T-helper 17 cell (primary cell): ENCODE measurements at places on chromosomes 2 and 18.

DNA sequence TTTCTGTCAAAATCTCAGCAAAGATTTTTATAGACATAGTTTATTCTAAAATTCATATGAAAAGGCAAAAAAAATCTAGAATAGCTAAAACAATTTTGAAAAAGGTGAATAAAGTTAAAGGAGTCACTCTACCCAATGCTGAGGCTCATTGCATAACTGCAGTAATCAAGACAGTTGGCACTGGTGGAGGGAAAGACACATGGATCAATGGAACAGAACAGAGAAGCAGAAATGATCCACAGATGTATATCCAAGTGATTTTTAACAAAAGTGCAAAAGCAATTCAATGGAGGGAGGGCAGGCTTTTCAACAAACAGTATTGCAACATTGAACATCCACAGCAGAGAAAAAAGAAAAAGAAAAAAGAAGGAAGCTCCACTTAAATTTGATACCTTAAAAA lies 162.8 kb downstream of the RBM43 start:
- no peak overlapping the region for H3K4me3 ChIP-seq
- H3K27ac ChIP-seq: no peak overlapping the region
- peaks cover 18% of the 10 kb centered on the region for H3K27me3 ChIP-seq
- H3K36me3 ChIP-seq: no peaks in the 10 kb centered on the region
- no peaks in the 10 kb centered on the region for H3K4me1 ChIP-seq
- no peak for DNase-seq

DNA sequence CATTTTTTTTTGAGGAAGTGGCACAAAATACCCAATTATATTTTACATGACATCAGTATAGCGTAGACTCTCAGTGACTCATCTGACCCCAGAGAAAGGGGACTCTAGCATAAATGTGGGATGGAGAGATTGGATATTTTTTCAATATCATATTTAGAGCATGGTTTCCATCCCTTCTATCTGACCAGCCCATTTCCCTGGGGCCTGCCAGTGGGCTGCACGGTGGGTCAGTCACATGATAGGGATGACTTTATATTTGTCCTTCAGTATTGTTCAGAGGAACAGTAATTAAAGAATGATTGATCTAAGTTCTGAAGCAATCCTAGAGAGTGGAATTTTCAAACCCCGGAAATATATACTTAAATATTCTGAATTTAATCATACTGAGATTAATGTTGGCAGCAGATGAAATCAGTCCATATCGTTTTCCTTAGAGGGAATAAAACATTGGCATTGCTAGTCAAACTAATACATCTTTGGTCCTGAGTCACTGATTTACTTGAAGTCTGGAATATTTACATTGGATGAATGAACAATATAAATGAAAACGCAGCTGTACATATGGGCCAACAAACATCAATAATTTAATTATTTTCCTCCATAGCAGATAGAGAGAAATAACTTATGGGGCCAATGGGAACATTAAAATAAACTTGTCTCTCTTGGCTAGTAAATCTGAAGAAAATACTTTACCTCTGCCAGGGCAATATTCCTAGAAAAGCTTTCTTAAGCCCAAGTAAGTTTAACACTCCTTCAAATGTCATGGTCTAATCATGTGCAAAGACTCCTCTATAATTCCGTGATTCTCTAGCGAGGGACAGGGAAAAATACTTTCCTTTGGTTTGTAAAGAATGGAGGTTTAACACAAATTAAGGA lies 563.6 kb upstream of the PKDCC start:
- H3K4me1 ChIP-seq: no peaks in the 10 kb centered on the region
- H3K27ac ChIP-seq: no peak overlapping the region
- no peak for DNase-seq
- no peaks in the 10 kb centered on the region for H3K36me3 ChIP-seq

DNA sequence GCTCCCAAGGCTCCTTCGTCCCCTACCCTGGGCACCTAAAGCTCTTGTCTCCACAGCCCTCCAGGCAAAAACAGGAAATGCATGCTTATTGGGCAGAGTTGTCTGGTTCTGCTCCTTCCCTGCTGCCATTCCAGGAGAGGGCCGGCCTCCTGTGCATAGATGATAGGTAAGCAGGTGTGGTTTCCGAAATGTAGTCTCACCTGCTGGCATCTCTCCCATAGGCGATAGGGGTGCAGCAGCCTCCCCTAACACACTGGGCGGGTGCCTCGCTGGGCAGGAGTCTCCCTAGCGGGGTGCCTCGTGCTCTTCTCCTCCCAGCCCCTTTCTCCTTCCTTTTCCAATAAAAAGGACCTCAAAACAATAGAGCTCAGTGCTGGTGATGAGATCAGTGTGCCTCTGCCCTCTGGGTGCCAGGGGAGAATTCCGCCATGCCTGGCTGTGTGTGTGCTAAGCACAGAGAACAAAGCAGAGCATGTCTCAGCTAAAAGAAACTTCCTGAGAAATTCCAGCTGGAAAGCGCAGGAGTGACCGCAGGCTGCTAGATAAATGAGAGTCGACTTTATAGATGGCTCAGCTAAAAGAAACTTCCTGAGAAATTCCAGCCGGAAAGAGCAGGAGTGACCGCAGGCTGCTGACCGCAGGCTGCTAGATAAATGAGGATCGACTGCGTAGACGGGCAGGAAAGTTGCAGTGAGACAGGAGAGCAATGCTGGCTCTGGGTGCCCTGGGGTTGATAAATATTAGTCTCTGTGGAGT lies 11.3 kb upstream of the PXDN start:
- DNase-seq: no peak
- no peaks in the 10 kb centered on the region for H3K36me3 ChIP-seq

DNA sequence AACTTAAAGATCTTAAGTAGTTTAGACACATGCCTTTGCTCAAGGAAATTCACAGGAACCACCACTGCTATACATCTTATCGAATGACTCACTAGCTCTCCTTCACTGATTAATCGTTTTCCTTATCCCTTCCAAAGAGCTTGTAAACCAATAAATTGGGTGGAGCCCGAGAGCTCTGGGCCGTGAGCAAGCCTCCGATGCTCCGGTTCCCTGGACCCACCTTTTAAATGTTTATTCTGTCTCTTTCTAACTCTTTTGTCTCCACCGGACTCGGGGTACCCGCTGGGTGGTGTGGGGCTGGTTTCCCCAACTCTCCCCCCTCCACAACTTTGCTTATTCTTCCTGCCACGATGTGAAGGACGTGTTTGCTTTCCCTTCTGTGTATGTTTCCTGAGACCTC lies 292.9 kb upstream of the TMEFF2 start:
- H3K36me3 ChIP-seq: no peaks in the 10 kb centered on the region
- no peaks in the 10 kb centered on the region for H3K4me1 ChIP-seq
- H3K4me3 ChIP-seq: no peak overlapping the region
- H3K27ac ChIP-seq: no peak overlapping the region

GRCh38 chr2:118847762-118848172 lies 319 bp upstream of the EN1 start:
- no peaks in the 10 kb centered on the region for H3K36me3 ChIP-seq
- H3K4me3 ChIP-seq: peak overlapping the region; percentile 73
- H3K27ac ChIP-seq: peak overlapping the region; percentile 11
- H3K4me1 ChIP-seq: peaks cover 17% of the 10 kb centered on the region

DNA sequence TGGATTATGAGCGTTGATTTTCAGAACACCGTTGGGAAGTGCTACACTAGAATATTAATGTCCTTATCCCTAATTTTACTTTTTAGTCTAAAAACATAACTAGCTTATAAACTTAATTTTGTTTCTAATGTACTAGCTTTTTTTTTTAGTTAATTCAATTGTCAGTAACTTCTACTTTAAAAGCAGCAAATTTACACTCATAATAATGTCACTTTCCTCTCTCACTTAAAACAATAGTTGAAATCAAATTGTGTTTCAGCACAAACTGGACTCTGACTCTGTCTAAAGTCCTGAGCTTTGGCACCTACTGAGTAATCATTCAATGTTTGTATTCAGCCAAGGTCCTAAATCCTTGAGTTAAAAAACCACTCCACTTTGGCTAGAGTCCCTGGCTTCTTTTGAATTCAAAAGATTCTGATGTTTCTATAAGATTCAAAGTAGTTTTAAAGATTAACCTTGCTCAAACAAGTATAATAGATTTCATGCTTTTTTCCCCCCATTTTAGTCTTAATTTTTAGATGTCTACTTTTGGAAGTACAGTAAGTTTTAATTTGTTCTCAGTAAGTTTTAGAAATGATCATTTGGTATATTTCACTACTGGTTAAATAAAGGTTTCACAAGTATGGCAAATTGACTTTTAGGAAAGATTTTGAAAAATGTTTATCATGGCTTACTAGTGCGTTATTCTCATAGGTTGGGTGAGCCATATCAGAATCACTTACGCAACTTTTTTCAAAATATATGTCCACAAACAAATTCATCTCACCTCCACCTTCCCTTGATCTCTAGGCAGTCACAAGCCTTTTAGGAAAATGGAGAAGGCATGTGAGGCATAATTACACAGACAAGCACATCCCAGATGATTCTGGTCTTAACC lies 23.4 kb downstream of the CCNYL1 start:
- DNase-seq: no peak
- no peak overlapping the region for H3K27ac ChIP-seq
- no peak overlapping the region for H3K4me3 ChIP-seq
- H3K36me3 ChIP-seq: no peaks in the 10 kb centered on the region
- no peaks in the 10 kb centered on the region for H3K4me1 ChIP-seq

DNA sequence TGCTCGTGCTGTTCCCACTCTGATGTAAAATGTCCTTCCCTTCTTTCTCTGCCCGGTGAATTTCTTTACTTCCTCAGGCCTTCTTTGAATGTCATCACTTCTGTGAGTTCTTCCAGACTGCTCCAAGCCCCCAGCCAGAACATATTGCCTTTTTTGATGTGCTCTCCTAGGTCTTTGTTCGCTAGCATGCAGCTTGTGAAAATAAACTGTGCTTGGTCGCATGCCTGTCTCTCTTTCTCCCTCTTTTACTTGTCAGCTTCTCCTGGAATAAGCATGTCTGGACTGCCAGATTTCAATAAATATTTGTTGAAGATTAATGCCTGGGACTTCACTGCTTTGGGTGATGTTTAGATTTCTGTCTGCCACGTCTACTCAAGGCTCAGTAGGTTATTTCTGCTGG lies 82.7 kb upstream of the ARHGAP28 start:
- DNase-seq: no peak
- no peak overlapping the region for H3K4me3 ChIP-seq
- H3K4me1 ChIP-seq: no peaks in the 10 kb centered on the region
- H3K36me3 ChIP-seq: no peaks in the 10 kb centered on the region

GRCh38 chr2:120568975-120569268 lies 166.7 kb upstream of the GLI2 start:
- H3K27ac ChIP-seq: no peak overlapping the region
- peaks cover 2% of the 10 kb centered on the region for H3K4me1 ChIP-seq
- H3K27me3 ChIP-seq: peaks cover 28% of the 10 kb centered on the region
- DNase-seq: no peak
- no peak overlapping the region for H3K4me3 ChIP-seq
- no peaks in the 10 kb centered on the region for H3K36me3 ChIP-seq

DNA sequence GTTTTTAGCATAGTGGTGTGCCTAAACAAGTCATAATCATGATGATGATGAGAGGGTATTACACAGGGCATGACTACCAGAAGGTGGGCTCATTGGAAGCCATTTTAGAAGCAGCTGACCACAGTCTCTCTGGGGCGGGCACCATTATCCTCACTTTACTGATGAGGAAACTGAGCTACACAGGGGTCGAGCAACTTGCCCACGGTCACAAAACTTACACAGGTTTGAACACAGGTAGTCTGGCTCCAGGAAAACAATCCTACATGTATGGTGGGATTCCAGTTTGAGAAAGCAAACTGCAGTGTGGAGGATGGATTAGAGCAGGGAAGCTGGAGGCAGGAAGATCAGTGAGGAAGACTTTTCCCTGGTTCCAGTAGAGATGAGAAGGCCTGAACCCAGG lies 6.2 kb downstream of the RHOB start:
- peaks cover 2% of the 10 kb centered on the region for H3K4me1 ChIP-seq
- DNase-seq: no peak
- H3K27me3 ChIP-seq: peaks cover 49% of the 10 kb centered on the region
- H3K27ac ChIP-seq: no peak overlapping the region
- H3K36me3 ChIP-seq: no peaks in the 10 kb centered on the region
- H3K4me3 ChIP-seq: no peak overlapping the region

DNA sequence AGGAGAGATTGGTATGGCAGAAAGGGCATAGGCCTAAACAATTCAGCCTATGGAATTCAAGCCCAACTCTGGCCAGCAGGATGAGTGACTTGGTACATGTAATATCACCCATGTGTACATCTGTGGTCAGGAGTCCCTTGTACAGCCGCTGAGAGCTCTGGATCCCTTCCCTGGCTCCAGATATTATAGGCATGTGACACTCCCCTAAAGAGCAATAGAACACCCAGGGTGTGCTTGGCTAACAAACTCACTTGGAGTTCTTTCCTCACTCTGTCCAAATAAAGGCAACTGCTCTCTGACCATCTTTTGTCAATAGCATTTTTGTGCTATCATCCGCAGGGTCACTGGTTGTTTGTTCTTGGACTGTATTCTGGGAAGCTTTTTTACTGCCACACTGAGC lies 197.4 kb upstream of the NCKAP5 start:
- H3K36me3 ChIP-seq: no peaks in the 10 kb centered on the region
- no peak overlapping the region for H3K27ac ChIP-seq
- H3K4me3 ChIP-seq: no peak overlapping the region
- no peak for DNase-seq
- no peaks in the 10 kb centered on the region for H3K4me1 ChIP-seq

GRCh38 chr18:32934201-32934600 lies 161.4 kb upstream of the KLHL14 start:
- H3K4me3 ChIP-seq: no peak overlapping the region
- H3K27me3 ChIP-seq: no peaks in the 10 kb centered on the region

- H3K36me3 ChIP-seq: no peaks in the 10 kb centered on the region
- no peaks in the 10 kb centered on the region for H3K27me3 ChIP-seq
- DNase-seq: no peak
- no peak overlapping the region for H3K4me3 ChIP-seq
- peaks cover 4% of the 10 kb centered on the region for H3K4me1 ChIP-seq
These were observed 25.2 kb downstream of the RTN4 start for GRCh38 chr2:55025082-55025481.

GRCh38 chr2:17416884-17417391 lies 101.3 kb downstream of the RAD51AP2 start:
- no peak overlapping the region for H3K4me3 ChIP-seq
- no peak overlapping the region for H3K27ac ChIP-seq
- DNase-seq: no peak
- no peaks in the 10 kb centered on the region for H3K27me3 ChIP-seq
- H3K36me3 ChIP-seq: no peaks in the 10 kb centered on the region
- no peaks in the 10 kb centered on the region for H3K4me1 ChIP-seq

- peaks cover 32% of the 10 kb centered on the region for H3K27me3 ChIP-seq
- H3K27ac ChIP-seq: no peak overlapping the region
- no peak overlapping the region for H3K4me3 ChIP-seq
- peaks cover 8% of the 10 kb centered on the region for H3K36me3 ChIP-seq
- peaks cover 6% of the 10 kb centered on the region for H3K4me1 ChIP-seq
- no peak for DNase-seq
These were observed 58.3 kb downstream of the SEPTIN10 start for GRCh38 chr2:109555346-109555900.

GRCh38 chr2:152425765-152426727 lies 91.1 kb downstream of the FMNL2 start:
- no peak for DNase-seq
- H3K4me3 ChIP-seq: no peak overlapping the region
- H3K4me1 ChIP-seq: no peaks in the 10 kb centered on the region
- H3K27me3 ChIP-seq: peaks cover 20% of the 10 kb centered on the region
- H3K36me3 ChIP-seq: no peaks in the 10 kb centered on the region

- DNase-seq: no peak
- peaks cover 13% of the 10 kb centered on the region for H3K4me1 ChIP-seq
- H3K36me3 ChIP-seq: peaks cover 6% of the 10 kb centered on the region
- H3K27me3 ChIP-seq: peaks cover 33% of the 10 kb centered on the region
- H3K4me3 ChIP-seq: no peak overlapping the region
These were observed 117.6 kb upstream of the HAAO start for GRCh38 chr2:42909966-42910365.
